ENCODE measurements at places on chromosomes 3 and 15.

GRCh38 chr3:115804200-115804599 lies 180.9 kb downstream of the GAP43 start:
- DNase-seq: no peak

GRCh38 chr3:25056036-25056755 lies 371.9 kb upstream of the RARB start:
- no peak for DNase-seq

DNA sequence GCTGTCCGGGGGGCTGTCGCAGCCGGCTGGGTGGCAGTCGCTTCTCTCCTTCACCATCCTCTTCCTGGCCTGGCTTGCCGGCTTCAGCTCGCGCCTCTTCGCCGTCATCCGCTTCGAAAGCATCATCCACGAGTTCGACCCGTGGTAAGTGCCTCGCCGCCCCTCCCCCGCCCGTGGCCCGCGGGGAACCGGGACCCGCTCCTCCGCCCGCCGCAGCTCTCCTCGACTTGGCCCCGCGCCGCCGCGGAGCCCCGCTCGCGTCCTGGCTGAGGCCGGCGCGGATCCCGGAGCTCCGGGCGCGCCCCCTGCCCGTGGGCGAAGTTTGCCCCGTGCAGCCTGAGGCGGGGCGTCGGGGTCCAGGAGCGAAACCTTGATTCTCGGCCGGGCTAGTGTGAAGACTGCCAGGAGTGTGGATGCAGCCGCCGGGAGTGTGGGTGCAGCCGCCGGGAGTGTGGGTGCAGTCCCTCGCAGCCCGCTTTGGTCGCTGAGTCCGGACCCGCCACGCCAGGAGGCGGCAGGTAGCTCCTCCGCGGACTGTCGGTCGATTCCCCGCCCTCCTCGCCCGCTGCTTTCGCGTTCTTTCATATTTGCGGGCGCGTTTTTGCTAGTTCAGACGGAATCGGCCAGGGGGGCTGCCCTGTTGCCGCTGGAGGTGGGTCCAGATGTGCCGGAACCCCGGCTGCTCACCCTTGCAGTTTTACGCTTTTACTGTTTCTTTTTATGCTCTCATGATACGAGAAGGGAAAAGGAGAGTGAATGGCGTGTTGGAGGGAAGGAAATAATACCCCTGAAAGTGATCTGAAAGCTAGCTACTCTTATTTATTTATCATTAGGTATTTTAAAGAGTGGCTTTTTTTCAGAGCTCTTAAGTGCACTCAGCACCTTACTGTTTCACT lies 692 bp downstream of the STT3B start:
- peak; percentile 74 for DNase-seq

DNA sequence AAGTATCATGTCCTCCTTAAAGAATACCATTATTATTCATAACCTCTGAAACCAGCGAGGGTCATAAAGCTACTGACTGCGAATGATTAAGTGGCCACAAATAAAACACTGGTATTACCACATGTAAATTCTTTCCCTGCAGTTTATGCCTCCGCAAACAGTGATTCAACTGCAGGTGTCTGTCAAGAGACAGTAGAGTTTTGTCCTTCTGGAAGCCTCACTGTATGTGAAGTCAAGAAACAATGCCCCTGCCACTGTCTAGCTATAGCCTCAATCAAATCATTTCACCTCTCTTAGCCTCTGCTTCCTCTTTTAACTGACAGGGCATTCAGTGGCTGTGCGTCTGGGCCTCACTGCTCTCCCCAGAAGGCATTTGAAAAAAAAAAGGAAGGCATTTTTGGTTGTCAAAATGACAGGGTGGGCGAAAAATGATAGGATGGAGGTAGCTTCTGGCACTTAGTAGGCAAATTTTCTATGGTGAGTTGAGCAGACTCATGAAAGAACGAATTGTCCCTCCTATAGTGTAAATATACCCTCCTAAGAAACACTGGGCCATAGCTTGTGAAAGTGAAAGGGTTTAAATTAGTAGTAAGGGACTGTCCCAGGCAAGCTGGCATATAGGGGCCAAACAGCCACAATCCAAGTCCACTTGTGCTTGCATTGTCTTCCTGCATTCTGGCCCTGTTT lies 66.7 kb downstream of the FILIP1L start:
- no peak for DNase-seq

- DNase-seq: no peak
Observed at GRCh38 chr15:59157840-59158700, 48.6 kb upstream of the LDHAL6B start.

DNA sequence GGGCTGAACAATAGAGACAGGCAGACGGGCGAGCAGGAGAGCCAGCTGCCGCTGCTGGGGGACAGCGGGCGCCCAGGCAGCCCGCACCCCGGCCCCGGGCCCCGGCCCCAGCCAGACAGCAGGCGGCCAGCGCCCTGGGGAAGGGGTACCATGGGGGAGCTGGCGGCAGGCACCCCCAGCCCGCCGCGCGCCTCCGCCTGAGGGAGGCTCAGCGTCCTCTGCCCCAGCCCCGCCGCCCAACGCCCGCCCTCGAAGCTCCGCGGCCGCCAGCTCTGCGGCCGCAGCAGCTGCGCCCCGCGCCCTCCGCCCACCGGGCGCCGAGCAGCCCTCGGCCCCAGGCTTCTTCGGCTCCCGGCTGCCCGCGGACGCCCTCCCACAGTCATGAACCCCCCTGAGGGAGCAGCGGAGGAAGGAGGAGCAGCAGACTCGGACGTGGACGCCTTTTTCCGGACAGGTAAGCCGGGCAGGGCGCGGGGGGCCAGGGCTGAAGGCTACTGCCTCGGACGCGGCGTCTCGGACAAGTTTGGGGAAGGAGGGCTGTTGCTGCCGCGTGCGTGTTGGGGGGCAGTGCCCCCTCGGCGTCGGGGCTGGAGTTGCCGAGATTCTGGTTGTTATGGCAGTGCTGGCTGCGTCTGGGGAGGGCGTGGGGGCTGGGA lies 41.6 kb upstream of the ROPN1 start:
- peak; percentile 22 for DNase-seq

- DNase-seq: no peak
Observed at GRCh38 chr3:147956615-147957014, 547.5 kb downstream of the ZIC1 start.

DNA sequence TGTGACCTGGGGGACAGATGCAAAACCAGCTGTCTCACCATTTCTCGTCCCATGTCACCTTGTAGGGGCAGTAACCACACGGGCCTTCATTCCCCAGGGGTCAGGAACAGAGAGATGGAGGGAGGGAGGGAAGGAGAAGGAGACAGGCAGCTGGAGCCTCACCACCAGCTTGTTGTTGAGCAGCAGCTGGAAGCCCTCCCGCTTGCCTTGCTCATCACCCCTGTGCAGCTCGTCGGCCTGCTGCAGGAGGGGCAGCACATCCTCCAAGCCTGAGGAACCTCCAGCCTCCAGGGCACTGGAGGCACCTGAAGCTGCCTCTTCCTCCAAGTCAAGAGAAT lies 10.3 kb downstream of the RMDN3 start:
- no peak for DNase-seq

DNA sequence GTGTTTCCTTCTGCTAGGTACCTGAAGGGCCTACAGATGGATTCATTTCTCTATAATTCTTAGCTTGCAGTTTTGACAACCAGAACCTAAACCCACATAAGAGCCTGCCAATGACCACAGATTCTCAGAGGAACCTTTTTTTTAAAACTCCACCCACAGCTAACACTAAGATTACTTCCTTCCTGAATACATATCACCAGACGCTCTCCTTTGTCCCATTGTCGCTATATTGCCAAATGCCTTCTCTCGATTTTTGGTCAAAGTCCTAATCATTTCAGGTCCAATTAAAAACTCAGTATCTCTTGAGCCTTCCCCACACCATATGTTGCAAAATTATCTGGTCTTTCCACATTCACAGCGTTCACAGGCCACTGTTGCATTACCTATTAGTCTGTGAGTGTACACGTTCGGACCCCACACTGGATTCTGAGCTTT lies 12.4 kb downstream of the ZNF710 start:
- no peak for DNase-seq

DNA sequence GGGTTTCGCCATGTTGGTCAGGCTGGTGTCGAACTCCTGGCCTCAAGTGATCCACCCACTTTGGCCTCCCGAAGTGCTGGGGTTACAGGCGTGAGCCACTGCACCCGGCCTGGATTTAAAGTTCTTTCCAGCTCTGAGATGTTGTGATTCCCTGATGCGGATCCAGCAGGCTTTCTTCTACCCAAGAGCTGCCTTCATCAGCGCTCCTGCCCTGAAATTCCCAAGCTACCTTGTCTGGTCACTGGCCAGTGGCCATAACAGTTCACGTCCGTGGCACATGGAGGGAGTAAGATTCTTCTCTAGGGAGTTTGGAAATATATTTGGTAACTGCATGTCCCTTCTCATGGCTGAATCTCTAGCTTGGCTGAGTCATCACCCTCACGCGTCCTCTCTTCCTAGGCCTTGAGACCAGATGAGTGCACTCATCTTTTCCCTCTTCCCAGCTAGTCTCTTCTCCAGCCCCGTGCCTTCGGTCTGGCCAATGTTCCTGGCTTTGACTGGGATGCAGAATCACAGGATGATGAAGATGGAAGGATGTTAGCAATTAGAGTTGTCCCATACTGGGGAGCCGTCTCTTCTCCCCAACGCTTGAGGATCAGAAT lies 29.8 kb upstream of the APOD start:
- DNase-seq: peak; percentile 21

GRCh38 chr15:79967298-79968182 lies 3.5 kb downstream of the BCL2A1 start:
- peak; percentile 43 for DNase-seq

DNA sequence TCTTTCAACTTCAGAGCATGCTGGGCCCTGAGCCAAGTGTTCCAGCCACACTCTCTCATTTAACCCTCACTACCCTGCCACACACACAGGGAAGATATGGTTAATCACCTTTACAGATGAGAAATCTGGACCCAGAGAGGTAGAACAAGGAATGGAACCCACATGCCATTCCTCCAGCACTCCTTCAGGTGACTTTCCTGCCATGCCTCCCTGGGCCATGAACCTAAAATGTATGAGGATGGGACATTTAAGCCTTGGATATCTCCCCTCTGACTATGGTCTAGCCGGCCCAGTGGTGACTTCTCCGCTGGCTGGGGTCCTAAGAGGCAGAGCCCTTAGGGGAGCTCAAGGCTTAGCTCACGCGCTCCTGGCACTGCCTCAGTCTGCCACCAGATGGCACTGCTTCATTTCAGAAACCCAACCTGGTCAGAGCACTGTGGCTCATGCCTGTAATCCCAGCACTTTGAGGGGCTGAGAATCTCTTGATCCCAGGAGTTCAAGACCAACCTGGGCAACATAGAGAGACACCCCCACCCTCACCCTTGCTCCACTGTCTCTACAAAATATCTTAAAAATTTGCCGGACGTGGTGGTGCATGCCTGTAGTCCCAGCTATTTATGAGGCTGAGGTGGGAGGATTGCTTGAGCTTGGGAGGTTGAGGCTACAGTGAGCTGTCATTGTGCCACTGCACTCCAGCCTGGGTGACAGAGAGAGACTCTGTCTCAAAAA lies 2.2 kb upstream of the DCAF1 start:
- peak; percentile 92 for DNase-seq

DNA sequence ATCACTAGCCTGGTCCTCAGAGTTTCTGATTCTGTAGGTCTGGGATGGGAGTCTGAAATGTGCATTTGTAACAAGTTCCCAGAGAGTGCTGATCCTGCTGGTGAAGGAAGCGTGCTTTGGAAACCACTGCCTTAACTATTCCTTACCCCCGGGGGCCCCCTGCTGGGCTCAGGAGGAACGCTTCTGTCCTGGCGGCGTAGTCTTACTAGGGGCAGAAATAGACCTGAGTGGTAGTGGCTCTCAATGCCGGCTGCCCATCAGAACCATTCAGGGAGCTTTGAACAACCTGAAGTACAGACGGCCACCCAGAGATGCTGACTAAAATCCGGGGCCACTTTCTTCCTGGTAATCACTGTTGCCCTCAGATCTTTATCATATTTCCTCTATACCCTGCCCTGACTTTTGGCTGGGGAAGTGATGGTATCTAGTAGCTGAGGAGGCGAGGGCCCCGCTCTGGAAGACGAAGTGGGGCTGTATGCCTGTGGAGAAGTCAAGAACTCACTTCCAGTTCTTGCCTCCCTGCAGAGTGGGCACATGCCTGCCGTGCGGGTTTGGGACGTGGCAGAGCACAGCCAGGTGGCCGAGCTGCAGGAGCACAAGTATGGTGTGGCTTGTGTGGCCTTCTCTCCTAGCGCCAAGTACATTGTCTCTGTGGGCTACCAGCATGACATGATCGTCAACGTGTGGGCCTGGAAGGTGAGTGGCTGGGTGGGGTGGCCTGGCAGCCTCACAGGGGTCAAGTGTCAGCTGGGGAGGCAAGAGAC lies 16.3 kb upstream of the JMJD7 start:
- peak; percentile 86 for DNase-seq

DNA sequence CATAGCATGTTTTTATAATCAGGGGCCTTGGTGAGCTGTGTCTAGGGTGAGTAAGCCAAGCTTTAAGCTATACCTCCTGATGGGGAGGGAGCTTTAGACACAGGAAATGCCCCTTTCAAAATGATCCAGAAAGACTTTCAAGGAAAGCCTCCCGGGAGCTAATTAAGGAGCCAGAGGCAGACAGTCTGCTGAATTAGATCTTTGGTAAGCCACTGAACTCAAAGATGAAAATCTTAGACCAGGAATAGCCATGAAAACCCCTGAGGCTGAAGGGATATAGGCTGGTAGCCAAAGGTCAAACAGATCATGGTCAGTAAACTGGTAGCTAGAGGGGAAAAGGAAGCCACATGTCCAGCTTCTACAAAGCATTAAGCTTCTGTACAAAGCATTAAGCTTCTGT lies 42.7 kb upstream of the GAP43 start:
- DNase-seq: no peak

DNA sequence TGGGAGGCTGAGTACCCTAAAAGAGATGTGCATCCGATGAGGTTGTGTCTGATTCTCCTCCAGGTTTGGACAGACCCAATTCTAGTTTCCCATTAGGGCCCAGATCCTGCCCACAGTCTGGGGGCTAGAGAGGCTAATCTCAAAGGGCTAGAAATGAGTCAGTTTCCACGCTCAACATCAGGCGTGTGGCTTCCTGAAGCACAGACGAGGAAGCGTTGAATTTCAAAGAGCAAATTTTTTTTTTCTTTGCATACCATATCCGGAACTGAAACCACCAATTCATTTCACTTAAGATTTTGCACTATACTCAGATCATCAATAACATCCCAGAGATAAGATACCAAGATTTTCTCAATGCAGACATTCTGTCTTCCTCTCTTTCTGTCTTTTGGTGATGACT lies 173.8 kb upstream of the BCL6 start:
- peak; percentile 67 for DNase-seq

DNA sequence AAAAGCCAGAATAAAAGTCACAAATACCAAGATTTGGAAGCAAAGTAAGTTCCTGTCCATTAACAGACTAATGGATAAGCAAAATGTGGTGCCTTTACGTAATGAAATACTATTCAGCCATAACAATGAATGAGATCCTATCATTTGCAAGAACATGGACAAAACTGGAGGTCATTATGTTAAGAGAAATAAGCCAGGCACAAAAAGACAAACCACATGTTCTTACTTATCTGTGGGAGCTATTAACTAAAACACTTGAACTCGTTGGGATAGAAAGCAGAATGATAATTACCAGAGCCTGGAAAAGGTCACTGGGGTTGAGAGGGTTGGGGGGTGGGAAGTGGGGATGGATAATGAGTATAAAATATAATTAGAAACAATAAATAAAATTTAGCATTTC lies 1015.9 kb downstream of the OTOL1 start:
- no peak for DNase-seq

- no peak for DNase-seq
Observed at GRCh38 chr3:28301688-28302087, 46.8 kb upstream of the ZCWPW2 start.

GRCh38 chr15:64279131-64279530 lies 76.8 kb downstream of the CSNK1G1 start:
- no peak for DNase-seq

- no peak for DNase-seq
Observed at GRCh38 chr3:47251689-47252088, 30.9 kb downstream of the KIF9 start.
